Stimulated activated CD4-positive, alpha-beta T cell treated with anti-CD3 and anti-CD28 coated beads, TNF-alpha, amount 100 ng/mL, for 24 hours (primary cell): ENCODE measurements at places on chromosomes 16 and 17.

DNA sequence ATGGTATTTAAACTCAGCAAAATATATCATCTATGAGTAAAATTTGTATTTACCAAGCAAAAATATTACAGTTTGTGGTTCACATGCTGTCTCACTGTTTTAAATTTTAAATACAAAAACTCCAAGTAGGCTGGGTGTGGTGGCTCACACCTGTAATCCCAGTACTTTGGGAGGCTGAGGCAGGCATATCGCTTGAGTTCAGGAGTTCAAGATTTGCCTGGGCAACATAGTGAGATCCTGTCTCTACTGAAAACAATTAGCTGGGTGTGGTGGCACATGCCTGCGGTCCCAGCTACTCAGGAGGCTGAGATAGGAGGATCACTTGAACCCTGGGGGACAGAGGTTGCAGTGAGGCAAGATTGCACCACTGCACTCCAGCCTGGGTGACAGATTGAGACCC is 37.3 kb downstream of the MAPT start:
- no peak for DNase-seq

GRCh38 chr16:23082161-23082788 is 67.0 kb downstream of the USP31 start:
- no peak for DNase-seq

- no peak for DNase-seq
Measured at GRCh38 chr17:78991906-78992532, 12.3 kb upstream of the LGALS3BP start.

DNA sequence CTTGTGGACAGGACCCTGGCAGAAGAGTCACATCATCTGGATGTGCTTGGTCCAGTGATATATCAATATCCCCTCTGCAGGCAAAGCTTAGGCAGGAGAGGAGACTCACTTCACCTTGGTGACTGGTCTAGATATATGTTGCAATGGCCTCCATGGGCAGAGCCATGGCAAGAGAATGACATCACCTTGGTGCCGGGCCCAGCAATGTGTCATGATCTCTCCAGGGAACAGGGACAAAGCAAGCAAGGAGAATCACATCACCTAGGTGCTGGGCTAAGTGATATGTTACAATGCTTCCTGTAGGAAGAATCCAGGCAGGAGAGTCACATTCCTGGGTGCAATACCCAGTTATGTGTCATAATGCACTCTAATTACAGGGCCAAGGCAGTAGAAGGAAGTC is 2106.2 kb downstream of the TP53TG3F start:
- DNase-seq, result no peak

DNA sequence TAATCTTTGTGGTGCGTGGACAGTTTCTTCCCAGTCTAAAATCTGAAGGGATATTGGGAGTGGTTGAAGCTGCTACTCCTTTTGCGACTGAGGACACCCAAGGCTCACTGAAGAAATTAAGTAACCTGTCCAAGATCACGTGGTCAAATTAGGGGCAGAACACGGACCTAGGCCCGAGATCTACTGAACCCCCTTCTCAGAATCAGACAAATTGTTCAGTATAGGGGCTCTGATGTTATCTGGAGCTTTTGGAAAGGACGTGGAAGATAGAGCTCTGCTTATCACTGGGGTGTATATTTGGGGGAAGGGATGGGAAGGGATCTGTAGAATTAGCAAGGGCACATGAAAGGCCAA is 857 bp downstream of the TANGO6 start:
- DNase-seq, result no peak

- DNase-seq, result no peak
Measured at GRCh38 chr16:49788986-49789385, 66.9 kb downstream of the ZNF423 start.

GRCh38 chr17:983921-984320 is 4.3 kb upstream of the NXN start:
- no peak for DNase-seq

GRCh38 chr16:84999857-85000480 is 11.4 kb downstream of the ZDHHC7 start:
- no peak for DNase-seq

DNA sequence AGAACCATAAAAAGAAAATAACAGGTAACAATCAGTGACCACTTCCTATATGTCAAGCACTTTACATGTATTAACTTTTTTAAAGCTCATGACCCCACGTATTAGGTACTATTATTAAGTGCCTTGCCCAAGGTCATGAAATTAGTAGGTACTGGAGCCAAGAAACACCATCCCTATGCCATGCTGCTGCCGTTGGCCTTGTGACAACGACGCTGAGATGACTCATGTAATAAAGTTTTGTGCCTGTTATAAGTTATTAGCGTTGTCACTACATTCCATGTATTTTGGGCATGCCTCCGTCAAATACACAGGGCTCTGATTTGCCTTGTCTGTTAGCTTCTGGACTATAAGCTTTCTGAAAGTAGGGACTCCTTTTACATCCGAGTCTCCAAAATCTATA is 1.4 kb downstream of the BBS2 start:
- DNase-seq, result no peak

- no peak for DNase-seq
Measured at GRCh38 chr16:31727553-31727952, 146.1 kb upstream of the ZNF267 start.

DNA sequence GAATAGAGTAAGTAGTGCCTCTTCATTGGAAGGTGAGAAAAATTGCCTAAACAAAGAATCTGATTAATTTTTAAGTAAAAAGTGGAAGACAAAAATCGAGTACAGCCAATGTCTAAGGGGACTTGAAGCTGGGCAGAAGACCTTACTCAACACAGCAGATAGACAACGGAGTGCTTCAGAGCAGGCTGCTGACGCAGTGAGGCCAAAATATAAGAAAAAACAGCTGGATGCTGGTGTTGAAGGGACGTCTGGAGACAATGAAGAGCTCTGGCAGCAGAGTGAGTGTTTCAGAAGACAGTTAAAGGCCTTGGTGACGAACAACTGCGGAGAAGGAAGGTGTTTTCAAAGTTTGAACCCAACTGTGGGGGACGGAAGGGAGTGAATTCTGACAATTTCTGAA is 169.8 kb downstream of the MRTFB start:
- DNase-seq, result no peak

GRCh38 chr17:48613862-48614694 is 1.0 kb downstream of the HOXB8 start:
- DNase-seq, result no peak

- DNase-seq, result no peak
Measured at GRCh38 chr16:55824473-55825000, 8.4 kb downstream of the CES1 start.

DNA sequence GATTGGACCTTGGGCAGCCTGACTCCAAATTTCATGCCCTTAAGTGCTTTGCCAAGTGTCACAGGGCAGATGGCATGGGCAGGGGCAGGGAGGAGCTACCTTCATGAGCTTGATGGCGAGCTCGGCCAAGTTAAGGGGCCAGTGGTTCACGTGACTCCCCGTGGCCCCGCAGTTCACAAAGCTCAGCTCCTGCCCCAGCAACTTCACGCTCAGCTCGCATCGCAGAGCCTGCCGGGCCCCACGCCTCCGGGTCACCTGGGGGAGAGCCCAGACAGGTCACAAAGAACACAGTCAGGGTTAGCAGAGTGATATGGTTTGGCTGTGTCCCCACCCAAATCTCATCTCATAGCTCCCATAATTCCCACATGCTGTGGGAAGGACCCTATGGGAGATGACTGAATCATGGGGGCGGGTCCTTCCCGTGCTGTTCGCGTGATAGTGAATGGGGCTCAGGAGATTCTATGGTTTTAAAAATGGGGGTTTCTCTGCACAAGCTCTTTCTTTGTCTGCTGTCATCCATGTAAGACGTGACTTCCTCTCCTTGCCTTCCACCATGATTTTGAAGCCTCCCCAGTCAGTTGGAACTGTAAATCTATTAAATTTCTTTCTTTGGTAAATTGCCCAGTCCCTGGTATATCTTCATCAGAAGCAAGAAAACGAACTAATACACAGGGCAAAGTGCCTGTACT is 108.1 kb downstream of the LITAF start:
- no peak for DNase-seq
